ENCODE measurements at places on chromosomes 6 and 20.

- peak; percentile 4 for DNase-seq
These were observed 152.4 kb downstream of the COL9A1 start for GRCh38 chr6:70150521-70150920.

DNA sequence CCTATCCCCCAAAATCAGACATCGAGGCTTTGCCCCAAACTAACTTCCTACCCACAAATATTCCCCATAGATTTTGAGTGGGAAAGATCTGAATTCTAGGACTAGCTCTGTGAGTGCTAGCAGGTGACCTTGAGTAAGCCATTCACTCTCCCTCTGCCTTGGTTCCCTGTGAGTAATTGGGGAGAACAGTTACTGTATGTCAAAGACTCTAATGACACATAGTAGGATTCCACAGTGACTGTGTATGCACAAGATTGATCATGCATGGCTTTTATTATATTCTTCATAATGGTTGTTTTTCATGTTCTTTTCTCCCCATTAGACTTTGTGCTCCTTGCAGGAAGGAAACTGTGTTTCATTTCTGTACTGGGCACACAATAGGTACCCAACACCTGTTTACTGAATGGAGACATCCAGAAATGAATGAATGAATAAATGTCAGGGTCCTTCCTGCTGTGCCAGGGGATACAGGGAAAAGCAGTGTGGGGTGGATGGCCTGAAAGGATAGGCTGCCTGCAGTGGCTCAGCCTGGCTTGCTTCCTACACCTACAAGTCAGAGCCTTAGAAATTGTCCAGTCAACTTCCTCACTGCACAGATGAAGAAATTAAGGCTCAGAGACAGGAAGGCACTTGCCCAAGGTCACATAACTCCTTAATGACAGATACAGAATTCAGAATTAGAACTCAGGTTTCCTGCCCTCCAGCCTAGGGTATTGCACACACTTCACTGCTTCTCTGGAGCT, 901 bp upstream of the TMEM151B start:
- no peak for DNase-seq

- DNase-seq = no peak
These were observed 15.3 kb upstream of the TCF15 start for GRCh38 chr20:625360-625932.

DNA sequence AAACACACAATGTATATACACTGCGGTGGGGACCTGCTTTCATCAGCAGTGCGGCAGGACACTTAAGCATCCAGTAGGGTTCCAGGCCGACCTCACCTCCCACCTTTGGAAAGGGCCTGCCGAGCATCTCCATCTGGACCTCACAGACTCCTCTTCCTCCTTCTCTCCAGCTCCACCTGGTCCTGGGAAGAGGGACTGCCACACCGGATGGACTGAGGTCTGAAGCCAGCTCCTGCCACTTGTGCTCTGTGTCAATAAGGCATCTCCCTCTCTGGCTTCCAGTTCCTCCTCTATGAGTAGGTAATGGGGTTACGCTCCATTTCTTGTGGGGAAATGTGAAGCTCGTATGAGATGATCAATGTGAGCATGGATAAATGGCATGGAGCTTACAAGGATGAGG, 19.1 kb upstream of the NNAT start:
- DNase-seq = no peak

DNA sequence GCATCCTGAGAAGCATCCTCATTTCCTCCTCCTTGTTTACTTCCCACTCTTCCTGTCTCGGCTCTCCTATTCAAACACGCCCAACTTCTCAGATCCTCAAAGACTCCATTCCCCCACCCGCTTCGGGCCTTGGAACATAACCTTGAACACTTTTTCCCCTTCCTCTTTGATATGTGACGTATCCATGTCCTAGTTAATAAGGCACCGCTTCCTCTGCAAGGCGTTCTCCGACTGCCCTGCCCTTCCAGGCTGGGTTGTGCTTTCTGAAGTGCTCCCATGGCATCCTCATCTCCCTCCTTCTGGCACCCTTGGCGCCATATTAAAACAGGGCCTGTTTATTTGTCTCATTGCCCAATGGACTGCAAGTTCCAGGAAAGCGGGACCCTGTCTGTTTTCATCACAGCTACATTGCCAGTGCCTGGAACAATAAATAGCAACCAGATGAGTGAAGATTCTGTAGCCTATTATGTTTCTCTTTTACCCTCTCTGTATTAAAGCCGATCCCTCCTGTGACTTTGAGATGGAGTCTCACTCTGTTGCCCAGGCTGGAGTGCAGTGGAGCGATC, 115.3 kb upstream of the TRAF3IP2 start:
- DNase-seq = no peak

- no peak for DNase-seq
These were observed 147.0 kb downstream of the TBC1D32 start for GRCh38 chr6:121187200-121187832.

- DNase-seq = no peak
These were observed 17.4 kb upstream of the SLCO4A1 start for GRCh38 chr20:62624719-62625453.

GRCh38 chr6:23179994-23180393, 610.6 kb downstream of the HDGFL1 start:
- DNase-seq = no peak

DNA sequence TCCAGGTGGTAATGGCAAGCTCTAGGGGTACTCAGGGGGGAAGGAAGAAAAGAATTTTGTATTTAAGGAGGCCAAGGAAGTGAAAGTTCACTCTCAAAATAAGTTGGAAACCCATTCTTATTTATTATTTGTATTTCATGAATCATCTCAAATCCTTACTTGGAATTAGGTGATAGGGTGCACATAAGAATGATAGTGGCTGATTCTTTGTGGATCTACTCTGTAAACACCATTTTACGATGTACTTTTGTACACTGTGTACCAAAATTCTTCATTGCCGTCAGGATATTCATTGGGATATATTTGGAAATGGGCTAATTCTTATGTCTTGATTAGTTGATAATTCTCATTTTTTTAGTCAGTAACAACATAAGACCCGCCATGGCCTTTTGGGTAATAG, 179.5 kb upstream of the LAMP5 start:
- DNase-seq = no peak

- DNase-seq = peak; percentile 25
These were observed 140.1 kb upstream of the BTBD3 start for GRCh38 chr20:11777387-11778205.

DNA sequence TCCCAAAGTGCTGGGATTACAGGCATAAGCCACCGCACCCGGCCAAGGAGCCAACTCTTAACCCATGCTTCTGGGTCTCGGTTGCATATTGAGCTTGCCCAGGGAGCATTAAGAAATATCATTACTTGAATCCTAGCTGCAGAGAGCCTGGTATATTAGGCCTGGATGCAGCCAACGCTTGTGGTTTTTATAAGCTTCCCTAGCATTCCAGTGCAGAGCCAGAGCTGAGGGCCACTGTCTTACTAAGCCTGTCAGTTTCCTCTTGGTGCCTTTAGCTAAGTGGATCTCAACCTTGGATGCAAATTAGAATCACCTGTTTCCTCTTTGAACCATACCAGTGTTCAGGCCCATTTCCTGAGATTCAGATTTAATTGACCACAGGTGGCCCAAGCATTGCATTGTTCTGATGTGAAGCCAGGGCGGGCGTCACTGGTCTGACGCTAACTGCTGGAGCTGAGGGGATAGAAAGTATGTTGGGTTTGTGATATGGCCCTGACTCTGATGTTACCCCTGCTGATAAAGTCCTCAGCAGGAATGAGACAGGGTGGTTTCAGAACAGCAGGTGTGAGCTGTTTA, 76.3 kb downstream of the BTBD3 start:
- DNase-seq = no peak

DNA sequence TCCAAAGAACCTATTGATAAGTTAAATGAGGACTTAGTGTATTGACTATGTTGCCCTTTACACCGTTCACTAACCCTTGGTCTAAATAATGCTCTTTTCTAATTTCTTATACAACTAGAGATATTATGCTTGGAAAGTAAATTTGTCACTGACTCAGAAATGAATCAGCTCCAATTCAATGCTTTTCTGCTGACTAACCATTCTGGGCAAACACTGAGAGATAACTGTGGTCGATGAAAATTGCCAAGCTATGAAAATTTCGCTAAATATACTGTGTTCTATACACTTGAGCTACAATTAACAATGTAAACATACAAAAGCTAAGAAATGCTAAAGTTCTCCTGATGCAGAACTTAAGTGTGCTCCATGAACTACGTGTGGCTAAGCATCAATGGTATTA, 23.1 kb upstream of the FBXO9 start:
- DNase-seq = no peak

DNA sequence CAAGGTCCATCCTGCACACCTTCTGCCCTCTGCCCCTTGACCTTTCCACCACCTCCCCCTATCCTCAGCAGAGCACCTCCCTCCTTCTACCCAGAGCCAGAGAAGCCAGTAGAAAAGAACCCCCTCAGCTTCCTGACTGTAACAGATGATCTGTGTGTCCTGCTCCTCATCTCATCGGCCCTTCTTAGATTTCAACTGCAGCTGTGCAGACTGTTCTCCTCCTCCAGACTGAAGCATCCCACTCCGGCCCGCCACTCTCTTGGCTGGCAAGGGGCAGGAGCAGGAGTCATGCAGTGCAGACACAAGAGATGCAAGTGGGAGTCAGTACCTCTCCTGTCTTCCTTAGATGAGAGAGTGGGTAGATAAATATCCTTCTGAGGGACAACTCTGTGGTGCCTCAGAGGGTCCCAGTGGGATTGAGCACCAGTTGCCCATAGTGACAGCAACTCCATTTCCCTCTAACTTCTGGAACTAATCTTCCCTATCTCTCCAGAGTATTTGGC, 163.5 kb upstream of the MLN start:
- no peak for DNase-seq

GRCh38 chr20:34824806-34825529, 483 bp downstream of the NCOA6 start:
- DNase-seq = peak; percentile 58

DNA sequence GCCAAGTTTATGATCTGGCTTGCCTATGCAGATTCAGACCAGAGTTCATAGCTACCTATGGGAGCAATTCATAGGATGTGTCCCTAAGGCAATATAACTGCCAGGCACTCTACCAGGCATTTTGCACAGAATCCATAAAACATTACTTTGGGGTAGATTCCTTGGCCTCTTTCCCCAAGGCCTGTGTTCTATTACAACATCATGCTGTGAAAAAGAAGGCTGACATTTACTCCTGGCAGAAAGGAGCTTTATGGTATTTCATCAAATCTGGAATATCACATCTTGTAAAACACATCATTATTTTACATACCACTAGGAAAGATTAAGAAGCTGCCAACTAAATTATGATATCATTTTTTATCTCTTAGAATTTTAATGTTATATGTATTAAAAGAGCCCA, 287.0 kb upstream of the MARCKS start:
- DNase-seq = peak; percentile 70

DNA sequence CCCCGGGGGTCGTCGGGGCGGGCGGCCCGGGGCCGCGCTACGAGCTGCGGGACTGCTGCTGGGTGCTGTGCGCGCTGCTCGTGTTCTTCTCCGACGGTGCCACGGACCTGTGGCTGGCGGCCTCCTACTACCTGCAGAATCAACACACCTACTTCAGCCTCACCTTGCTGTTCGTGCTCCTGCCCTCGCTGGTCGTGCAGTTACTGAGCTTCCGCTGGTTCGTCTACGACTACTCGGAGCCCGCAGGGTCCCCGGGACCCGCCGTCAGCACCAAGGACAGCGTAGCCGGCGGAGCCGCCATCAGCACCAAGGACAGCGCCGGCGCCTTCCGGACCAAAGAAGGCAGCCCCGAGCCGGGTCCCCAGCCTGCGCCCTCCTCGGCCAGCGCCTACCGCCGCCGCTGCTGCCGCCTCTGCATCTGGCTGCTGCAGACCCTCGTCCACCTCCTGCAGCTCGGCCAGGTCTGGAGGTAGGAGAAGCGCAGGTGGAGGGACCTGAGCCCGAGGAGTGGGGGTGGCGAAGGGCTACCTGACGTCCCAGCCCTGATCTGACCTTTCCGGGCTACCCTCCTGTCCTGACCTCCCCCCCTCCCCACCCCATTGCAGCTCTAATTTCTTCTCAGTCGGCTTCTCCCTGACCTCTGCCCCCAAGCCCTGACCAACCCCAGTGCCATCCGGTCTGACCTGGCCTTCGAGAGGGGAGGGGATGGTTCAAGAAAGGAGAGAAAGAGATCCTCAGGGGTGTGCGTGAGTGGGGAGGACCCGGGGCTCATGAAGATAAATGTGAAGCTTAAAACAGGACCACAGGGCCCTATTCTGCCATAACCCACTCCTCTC, 558 bp downstream of the XKR7 start:
- DNase-seq = peak; percentile 18

- peak; percentile 2 for DNase-seq
These were observed 114.6 kb upstream of the RIPOR2 start for GRCh38 chr6:25050356-25050755.

DNA sequence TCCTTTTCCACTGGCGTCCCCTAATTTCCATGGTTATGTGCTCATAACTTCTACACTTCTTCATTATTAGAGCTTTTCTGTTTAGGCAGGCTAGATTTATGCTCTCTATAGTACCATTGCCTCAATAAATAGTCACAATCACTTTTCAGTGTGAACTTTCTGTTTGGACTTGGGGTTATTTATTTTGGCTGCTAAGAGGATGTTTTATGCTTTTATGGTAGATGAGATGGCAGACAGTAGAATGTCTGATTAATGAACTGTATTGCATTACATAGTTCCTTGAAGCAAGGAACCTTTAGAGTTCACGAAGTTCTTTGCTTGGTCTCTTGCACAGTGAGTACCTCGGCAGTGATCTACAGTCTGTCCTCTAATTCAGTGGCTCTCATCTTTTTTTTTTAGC, 6.9 kb downstream of the DNAH8 start:
- DNase-seq = no peak

DNA sequence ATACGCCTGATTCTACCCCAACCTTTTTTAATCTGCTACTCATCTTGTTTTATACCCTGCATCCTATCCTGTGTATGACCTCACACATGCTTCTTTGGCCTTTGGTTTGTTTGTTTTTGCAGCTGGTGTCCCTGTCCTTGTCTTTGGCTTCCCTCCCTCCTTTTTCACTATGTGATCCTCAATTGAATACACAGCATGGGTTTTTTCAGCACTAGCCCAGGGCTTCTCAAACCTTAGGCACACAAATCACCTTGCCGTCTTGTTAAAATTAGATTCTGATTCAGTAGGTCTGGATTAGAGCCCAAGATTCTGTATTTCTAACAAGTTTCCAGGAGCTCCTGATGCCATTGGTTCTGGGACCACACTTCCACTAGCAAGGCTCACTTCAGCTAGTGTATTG, 321.5 kb upstream of the MAN1A1 start:
- no peak for DNase-seq

GRCh38 chr20:56249244-56249955, 868 bp downstream of the MC3R start:
- DNase-seq = peak; percentile 47

GRCh38 chr6:6469074-6469473, 119.4 kb upstream of the LY86 start:
- DNase-seq = no peak

All from NCI-H446 (cell line).